Activated CD8-positive, alpha-beta memory T cell treated with anti-CD3 and anti-CD28 coated beads for 24 hours (primary cell): ENCODE measurements at places on chromosomes 11 and 22.

GRCh38 chr11:112161012-112161411 lies 2.9 kb downstream of the IL18 start:
- DNase-seq = no peak

GRCh38 chr11:67626970-67627369 lies 2.8 kb downstream of the NUDT8 start:
- no peak for DNase-seq

GRCh38 chr11:132782102-132782501 lies 750.2 kb downstream of the OPCML start:
- DNase-seq = no peak

- no peak for DNase-seq
Observed at GRCh38 chr22:20524004-20524481, 16.6 kb downstream of the MED15 start.

DNA sequence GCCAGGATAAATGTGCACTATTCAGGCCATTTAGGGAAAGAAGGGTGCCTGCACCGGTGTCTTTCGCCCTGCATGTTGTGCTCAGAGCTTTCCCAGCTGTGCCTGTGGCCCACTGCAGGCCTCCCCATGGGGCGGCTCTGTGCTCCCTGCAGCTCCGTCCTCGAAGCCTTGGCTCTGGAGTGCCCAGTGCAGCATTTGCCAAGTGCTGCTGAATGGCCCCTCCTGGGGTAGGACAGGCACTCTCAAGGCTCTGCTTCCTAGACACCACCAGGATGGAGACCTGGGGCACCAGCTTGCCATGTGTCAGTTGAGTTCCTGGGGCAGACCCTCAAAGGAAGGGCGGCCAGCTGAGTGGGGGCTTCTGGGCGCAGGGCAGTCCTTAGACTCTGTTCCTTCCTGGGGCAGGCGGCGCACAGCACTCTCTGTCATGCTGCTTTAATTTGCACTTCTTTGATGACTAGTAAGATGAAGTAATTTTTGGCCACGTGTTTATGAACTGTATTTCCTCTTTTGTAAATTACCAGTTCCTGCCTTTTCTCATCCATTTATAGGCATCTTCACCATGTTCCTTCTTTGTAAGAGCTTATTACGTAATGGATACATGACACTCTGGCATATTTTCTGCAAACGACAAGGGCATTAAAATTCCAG lies 32.1 kb upstream of the GNB1L start:
- peak; percentile 75 for DNase-seq

DNA sequence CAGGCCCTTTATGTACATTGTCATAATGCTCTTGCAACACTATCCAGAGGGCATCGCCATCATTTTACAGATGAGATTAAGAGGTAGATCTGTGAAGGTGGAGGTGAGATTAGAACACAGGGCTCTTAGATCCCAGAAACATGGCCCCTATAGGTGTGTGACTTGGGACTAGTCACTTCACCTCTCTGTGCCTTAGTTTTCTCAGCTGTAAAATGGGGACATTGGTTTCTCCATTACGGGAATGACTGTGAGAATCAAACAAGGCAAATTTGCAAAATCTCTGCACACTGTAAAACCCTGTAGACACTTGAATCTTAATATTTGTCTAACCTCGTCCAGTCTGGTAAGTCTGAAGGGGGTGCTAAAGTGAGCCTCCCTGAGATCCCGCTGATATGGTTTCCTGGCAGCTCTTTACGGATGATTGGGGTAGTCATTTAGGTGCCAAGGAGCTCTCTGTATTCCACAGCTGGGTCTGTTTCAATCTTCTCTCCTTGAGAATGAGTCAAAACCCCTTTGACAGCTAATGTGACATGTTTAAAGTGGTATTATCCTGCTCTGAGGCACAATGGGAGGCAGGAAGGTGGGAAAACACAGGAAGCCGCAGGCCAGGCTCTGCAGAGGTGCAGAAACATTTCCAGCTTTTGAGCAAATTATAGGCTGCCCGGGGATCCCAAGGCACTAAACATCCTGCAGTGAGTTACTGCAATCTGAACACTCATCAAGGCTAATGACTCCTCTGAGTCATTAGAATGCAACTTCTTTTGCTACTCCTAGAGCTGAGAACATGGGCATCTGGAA lies 140.8 kb downstream of the CCDC81 start:
- no peak for DNase-seq

GRCh38 chr11:121550247-121551030 lies 97.7 kb upstream of the SORL1-AS1 start:
- DNase-seq = no peak

DNA sequence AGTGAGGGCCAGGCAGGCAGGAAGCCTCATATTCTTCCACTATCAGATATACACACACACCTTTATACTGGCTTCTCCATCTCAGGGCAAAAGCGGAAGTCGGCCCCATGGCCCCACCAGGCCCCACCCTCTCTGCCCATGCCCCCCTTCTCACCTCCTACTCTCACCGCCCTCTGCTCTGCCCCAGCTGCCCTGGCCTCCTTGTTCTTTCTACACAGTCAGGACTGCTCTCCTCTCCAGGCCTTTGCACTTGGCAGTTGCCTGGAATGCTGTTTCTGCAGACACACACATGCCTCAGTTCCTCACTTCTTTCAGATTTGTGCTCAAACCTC lies 25.3 kb downstream of the OTOG start:
- DNase-seq = peak; percentile 49

- no peak for DNase-seq
Observed at GRCh38 chr11:3134218-3134621, 30.9 kb downstream of the OSBPL5 start.
